Fibroblast of skin of left quadriceps (primary cell): ENCODE measurements at places on chromosomes 3 and 15.

- no peak for DNase-seq
These were observed 26.8 kb downstream of the ARIH2 start for GRCh38 chr3:48945432-48945831.

DNA sequence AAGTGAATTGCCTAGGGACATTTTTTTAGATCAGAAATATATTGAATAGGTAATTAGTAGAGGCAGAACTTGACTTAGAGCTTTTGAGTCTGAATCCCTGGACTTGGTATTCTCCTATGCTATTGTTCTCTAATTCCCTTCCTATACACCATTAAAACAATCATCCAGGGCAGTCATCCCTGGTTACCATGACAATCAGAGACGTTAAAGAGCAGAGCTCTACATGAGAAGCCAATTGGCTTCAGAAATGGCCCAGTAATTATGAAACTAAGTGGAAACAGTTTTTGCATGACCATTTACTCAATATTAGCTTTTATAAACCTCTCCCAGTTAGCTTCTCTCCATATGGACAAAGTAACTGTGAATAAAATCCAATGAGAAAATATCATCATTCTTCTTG is 182.1 kb upstream of the TP63 start:
- no peak for DNase-seq

GRCh38 chr3:115833074-115833473 is 209.8 kb downstream of the GAP43 start:
- DNase-seq, result peak; percentile 64

DNA sequence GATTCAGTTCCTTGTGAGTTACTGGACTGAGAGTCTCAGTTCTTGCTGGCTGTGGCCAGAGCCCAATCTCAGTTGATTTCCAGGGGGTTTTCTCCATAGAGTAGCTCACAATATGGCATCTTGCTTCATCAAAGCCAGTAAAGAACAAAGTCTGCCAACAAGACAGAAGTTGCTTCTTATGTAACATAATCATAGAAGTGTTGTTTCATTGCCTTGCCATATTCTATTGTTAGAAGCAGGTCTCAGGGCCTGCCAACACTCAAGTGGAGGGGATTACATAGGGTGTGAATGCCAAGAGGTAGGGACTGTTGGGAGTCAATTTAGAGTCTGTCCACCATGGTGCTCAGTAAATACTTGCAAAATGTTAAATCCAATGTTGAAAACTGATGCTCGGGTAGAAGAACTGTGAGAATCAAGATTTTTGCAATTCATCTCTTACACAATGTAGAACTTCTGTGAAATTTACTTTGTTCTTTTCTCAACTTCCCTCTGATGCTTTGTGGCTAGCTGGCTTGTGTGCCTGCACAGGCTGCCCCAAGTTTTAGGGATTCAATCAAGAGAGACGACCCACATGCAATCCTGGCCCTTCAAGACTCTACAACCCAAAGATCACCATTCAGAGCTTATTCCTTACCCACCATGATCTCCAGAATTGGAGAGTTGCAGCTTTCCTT is 13.3 kb upstream of the PXYLP1 start:
- DNase-seq, result no peak

DNA sequence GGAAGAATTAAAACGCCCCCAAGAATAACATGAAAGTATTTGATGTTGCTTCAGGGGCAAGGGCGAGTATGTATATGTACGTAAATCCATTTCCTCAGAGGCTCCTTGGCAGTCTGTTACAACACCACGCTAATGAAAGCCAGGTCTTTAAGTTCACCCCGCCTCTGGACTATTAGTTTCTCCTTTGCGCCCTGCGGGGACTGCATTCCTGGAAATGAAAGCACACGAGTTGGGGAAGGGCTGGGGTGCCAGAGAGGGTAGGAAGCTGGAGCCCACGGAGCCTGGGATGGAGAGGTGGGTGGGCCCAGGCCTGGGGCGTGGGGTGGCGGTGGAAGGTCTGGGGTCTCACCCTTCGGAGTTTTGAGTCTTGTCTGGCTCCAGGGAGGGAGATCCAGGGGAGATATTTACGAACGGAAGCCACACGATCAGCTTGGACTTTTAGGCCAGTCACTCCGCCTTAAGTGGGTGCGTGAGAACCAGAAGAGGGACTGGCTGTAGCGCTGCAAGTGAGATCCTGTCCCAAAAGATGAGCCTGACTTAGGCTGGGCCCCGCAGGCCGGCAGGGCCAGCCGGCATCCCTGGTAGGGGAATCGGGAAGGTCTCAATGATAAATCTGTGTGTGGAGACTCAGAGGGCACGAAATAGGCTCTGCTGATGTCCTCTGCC is 1.6 kb upstream of the PLCL2 start:
- peak; percentile 66 for DNase-seq
